ENCODE measurements at places on chromosomes 2 and 18.
A peak's percentile ranks its signal among the peaks of the same experiment; 100 is the strongest.

DNA sequence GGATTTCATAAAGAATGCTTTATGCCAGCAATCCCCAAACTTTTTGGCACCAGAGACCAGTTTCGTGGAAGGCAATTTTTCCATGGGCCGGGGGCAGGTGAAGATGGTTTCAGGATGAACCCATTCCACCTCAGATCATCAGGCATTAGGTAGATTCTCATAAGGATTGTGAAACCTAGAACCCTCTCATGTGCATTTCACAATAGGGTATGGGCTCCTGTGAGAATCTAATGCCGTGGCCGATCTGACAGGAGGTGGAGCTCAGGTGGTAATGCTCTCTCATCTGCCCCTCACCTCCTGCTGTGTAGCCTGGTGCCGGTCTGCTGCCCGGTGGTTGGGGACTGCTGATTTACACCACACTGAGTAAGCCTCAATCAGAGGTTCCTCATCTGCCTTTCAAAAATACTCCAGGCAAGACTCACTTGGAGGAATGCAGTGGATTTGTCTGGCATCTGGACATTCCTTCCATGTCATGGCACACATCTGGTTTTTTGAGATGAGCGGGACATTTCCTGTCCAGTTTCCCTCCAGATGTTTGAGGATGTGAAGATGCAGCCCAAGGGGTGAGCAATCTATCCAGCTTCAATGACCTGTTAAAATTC is 185.8 kb downstream of the VAPA start:
- peak; percentile 73 for DNase-seq

- peak; percentile 20 for DNase-seq
These were observed 272.2 kb downstream of the C1D start for GRCh38 chr2:67790622-67791021.

- DNase-seq, result no peak
These were observed 34.7 kb downstream of the PIEZO2 start for GRCh38 chr18:11114653-11115052.

- DNase-seq, result no peak
These were observed 34.9 kb upstream of the ATP8B1 start for GRCh38 chr18:57837917-57838548.

- no peak for DNase-seq
These were observed 396.5 kb downstream of the TNS1 start for GRCh38 chr2:217606296-217606695.

DNA sequence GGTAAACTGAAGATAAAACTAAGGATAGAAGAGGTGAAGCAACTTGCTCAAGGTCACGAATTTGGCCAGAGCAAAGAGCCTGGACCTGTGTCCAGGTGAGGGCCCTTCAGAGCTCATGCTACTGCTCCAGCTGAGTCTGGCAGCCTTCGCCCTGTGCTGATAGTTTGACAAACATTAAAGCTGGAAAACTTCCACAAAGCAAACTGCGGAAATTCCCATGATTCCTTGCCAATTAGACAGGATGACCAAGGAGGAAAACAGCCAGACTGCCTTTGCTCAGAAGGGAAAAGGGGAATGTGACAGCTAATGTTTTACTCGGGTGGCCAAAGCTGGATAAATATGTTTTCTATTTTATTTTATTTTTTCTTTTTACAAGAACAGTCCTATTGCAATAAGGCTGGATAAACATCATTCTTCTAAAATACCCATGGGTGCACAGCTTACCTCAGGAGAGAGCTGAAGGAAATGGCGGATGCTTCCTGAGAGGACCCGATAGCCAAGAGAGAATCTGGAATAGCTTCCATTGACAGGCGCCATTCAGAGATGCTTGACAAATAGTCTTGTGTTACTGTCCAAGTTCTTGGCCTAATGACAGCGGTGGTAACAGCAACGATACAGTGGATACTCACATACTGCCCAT is 5.3 kb upstream of the CTAGE1 start:
- DNase-seq, result peak; percentile 53

DNA sequence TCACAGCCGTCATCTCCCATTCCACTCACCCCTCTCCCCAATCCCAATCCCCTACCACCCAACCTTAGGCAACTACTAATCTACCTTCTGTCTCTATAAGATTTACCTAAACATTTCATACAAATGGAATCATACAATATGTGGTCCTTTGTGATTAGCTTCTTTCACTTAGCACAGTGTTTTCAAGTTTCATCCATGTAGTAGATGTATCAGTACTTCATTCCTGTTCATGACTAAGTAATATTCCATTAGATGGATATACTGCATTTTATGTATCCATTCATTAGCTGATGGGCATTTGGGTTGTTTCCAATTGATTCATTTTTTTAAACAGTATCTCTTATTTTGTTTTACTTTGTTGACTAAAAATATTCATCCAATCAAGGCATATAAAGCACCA is 109.6 kb downstream of the CDH2 start:
- DNase-seq, result no peak

DNA sequence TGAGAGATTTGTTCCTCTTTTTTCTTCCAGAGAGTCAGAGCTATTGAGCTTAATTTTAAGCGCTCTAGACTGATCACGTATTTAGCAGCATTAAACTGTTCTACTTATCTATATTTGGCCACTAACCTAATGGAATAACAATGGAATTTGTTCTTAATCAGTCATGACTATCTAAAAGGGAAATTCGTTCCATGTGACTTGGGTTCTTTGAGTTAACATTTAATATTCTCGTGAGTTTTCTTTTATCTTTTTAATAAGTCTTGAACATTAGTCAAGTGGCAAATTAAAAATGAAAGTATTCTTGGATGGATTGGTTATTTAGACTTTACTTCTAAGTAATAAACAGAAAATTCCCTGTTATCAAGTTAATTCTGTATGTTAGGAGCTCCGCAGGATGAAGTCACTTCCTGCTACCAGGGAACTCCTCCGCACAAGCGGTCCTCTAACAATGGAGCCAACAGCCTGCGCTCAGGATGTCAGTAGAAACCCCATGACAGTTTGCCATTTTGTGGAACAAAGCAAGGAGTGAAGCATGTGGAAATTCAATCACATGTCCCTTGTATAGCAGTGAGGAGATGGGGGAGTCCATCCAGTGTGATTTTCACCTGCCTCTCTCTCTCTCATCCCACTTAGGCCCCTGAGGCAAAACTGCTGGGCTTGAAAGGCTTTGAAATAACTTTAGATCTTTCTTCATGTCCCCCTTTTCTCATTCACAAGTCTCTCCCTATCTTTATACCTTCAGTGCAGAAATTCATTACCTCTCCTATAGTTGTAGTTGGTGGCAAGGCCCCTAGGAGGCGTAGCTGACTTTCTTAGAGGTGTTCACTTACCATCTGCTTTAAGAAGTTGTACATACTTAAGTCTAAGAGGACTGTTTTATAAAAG is 138.1 kb downstream of the WDR7 start:
- DNase-seq, result peak; percentile 2

- no peak for DNase-seq
These were observed 79.4 kb downstream of the XRCC5 start for GRCh38 chr2:216188559-216188850.

- DNase-seq, result peak; percentile 70
These were observed at the start of gene EFHD1 for GRCh38 chr2:232633413-232634205. Gene EFHD1 (plus strand): TSS chr2:232633604. CDS start chr2:232633705, 101 bp downstream.

- no peak for DNase-seq
These were observed 3.7 kb upstream of the ADI1 start for GRCh38 chr2:3522961-3523421.

- DNase-seq, result no peak
These were observed 4.7 kb downstream of the D2HGDH start for GRCh38 chr2:241739177-241739576.

- DNase-seq, result peak; percentile 21
These were observed 103.7 kb downstream of the CTAGE1 start for GRCh38 chr18:22314001-22314400.

GRCh38 chr2:27261241-27261925 is 1.5 kb downstream of the SLC30A3 start:
- no peak for DNase-seq

- DNase-seq, result no peak
These were observed 40.6 kb downstream of the CHST10 start for GRCh38 chr2:100376836-100377235.
